Activated naive CD4-positive, alpha-beta T cell treated with Interleukin-2 at 50 U/mL for 16 hours (primary cell): ENCODE measurements at places on chromosomes 7 and 10.

- no peak for DNase-seq
These were observed 90.9 kb downstream of the POLR1F start for GRCh38 chr7:19617901-19618300.

DNA sequence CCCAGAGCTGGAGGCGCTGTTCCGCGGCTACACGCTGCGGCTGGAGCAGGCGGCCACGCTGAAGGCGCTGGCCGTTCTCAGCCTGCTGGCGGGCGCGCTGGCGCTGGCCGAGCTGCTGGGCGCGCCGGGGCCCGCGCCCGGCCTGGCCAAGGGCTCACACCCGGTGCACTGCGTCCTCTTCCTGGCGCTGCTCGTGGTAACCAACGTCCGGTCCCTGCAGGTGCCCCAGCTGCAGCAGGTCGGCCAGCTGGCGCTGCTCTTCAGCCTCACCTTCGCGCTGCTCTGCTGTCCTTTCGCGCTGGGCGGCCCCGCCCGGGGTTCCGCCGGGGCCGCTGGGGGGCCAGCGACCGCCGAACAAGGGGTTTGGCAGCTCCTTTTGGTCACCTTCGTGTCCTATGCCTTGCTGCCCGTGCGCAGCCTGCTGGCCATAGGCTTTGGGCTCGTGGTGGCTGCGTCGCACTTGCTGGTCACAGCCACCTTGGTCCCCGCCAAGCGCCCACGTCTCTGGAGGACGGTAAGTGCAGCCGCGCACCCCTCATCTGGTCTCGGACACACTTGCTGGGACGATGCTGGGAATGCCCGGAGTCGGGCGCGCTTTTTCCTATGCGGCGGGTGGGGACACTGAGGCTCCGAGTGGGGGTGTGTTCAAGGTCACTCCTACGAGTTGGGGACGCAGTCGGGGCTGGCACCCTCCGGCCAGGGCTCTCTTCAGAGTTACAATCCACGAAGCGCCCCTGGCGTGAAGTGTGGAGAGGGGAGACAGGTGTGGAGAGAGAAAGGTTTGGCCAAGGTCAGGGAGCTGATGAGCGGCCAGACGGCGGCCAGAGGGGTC, 717 bp downstream of the ADCY1 start:
- DNase-seq = no peak

GRCh38 chr10:10193848-10194247, 823.8 kb upstream of the CELF2 start:
- DNase-seq = no peak

- DNase-seq = no peak
These were observed 20.2 kb upstream of the NKX6-2 start for GRCh38 chr10:132806110-132806509.

- DNase-seq = no peak
These were observed 810.2 kb downstream of the CNTNAP2 start for GRCh38 chr7:146926841-146927240.

DNA sequence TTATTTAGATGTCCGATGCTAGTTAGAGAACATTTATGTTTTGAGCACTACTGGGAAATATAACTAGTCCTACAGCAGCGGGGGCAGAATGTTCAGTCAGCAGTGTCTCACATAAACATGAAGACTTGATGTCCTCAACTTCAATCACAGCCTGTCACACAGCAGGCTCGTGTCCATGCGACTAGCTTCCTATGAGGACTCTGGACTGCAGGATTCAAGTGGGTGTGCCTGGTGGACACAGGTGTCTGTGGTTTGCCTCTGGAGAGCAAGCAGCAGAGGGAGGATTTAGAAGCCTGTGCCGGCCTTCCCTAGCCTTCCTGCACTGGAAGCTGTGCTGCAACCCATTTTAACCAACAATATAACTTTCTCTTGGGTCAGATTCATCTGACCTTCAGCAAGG, 30.0 kb upstream of the LANCL2 start:
- DNase-seq = no peak

DNA sequence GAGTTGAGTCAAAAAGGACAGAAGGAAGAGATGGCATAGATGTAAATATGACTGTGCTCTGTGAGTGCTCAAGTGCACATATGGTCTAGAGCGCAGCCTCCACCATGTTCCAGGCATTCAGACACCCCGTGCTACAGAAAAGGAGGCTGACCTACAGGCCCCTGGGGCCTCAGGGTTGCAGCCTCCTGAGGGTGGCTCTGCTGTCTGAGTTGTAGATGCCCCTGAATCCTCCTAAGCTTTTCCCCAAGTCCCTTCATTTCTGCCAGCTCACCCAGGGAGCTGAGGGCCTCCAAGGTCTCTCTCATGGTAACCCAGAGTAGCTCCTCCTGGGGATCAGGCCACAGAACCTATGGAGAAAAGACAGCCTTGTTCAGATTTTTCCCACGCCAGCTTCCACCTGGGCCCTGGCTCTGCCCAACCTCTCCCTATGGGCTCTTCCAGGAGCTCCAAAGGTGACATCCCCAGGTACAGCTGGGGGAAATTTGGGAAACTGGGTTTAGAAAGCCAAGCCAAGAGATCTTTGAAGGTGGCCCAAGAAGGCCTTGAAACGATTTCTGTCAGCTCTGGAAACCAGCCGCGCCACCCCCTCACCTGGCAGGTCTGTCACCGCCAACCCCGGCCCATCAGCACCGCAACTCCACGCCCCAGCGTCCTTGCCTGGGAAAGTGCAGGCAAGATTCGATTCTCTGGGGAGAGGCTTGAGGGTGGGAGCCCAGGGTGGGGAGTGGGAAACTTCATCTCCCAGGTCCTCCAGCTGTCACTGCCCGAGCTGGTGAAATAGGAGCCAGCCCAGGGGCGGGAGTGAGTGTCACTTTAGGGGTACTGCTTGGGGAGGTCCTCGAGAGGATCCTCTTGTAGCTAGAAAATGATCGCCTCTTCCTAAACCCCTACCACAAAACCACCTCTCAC, 2.4 kb downstream of the ZNF467 start:
- no peak for DNase-seq

DNA sequence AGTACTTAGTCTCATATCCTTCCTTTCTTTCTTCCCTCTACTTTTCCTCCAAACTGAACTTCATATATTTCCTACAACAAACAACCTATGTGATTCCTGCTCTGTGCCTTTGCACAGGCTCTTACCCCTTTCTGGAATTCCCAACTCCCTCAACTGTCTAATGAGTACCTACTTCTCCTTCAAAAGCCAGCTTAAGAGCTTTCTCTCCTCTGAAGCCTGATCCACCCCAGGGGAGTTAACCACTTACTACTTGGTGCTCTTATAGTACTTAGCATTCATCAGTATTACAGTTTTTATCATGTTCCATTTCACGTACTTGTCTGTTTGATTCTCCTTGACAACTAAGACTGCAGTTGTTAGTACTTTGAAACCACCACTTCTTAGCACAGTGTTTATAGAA, 246.1 kb downstream of the LRRTM3 start:
- DNase-seq = no peak

DNA sequence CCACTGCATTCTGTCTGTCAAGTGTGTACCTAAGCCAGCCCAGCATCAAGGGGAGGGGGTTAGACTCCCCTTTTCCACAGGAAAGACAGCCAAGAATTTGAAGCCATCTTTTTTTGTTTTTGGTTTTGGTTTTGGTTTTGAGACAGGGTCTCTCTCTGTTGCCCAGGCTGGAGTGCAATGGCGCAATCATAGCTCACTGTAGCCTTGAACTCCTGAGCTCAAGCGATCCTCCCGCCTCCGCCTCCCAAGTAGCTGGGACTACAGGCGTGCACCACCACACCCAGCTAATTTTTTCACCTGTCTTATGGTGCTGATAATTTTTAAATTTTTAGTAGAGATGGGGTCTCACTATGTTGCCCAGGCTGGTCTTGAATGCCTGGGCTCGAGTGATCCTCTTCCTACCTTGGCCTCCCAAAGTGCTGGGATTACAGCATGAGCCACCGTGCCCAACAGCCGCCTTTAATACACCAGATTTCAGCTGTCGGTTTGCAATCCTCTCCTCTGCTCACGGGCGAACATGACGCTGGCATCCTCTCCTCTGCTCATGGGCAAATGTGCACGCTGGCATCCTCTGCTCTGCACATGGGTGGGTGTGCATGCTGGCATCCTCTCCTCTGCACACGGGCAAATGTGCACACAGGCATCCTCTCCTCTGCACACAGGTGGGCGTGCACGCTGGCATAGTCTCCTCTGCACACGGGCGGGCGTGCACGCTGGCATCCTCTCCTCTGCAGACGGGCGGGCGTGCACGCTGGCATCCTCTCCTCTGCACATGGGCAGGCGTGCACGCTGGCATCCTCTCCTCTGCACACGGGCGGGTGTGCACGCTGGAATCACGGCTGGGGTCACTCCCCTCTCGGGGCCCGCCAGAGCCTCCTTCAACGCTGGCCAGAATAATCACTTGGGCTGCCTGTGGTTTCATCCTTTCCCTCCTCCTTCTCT, 56.0 kb upstream of the PDGFA start:
- DNase-seq = no peak

DNA sequence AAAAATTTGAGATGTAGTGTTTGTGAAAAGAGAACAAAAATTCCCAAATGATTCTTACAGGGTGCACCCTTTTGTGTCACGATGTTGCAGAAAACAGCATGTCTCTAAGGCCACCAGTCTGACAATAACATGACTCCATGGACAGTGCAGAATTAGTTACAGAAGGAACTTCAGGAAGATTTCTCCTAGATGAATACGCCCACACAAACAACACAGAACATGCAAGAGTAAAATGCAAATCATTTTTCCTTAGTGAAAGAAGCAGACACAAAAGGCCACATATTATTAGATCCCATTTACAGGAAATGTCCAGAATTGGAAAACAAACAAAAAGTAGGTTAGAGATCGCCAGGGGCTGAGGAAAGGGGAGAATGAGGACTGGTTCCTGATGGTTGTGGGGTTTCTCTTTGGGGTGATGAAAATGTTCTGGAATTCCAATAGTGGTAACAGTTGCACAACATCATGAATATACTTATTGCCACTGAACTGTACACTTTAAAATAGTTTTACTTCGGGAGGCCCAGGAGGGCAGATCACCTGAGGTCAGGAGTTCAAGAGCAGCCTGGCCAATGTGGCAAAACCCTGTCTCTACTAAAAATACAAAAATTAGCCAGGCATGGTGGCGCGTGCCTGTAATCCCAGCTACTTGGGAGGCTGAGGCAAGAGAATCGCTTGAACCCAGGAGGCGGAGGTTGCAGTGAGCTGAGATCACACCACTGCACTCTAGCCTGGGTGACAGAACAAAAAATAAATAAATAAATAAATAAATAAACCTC, 10.2 kb downstream of the ZC3HAV1 start:
- no peak for DNase-seq

DNA sequence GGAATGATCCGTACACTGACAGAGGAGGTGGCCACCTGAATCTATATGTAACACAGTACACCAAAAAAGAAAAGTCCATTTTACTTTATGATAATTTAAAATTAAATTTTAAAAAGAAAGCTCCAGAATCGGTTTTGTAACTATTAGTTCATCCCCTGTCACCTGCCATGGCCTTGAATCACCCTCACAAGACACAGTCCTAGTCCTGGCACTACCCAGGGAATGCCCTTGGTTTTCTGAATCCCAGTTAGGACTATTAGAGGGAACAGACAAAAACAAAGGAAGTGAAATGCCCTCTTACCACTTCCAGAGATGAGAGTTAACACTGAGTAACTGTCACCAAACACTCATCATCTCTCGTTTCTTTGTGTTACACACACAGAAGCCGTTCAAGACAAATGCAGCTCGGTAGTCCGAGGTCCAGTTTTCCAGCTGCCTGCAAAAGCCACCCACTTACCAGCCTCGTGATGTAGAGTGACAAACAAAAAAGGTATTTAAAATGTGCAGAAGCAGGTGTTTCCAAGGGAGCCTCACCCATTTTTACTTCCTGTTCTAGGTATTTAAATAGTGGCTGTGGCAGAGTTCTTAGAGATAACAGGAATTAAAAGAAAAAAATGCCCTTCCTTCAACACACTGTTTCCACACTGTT, 6.1 kb downstream of the PTPRN2 start:
- DNase-seq = no peak
